Inflammatory macrophage treated with lipopolysaccharide for 4 hours (primary cell): ENCODE measurements at places on chromosomes 4 and X.

- no peak for DNase-seq
Measured at GRCh38 chrX:71253253-71254091, 468 bp downstream of the ZMYM3 start.

DNA sequence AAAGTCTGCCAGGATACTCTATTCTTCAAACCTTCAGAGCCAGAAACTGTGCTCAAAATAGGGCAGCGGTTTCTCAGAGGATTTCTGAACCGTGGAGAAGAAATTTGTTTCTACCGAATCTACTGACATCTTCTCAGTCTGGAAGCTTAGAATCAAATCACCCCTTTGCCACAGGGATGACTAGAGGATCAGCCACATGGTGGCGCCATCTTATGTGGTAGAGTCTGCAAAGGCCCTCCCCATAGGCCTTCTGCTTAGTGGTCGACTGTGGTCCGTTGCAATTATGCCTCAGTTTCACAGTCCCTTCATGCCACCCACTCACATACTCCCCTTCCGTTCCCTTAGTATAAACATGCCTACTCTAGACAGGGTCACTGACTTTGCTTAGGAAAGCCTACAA, 680.7 kb upstream of the SPANXN1 start:
- DNase-seq = no peak

DNA sequence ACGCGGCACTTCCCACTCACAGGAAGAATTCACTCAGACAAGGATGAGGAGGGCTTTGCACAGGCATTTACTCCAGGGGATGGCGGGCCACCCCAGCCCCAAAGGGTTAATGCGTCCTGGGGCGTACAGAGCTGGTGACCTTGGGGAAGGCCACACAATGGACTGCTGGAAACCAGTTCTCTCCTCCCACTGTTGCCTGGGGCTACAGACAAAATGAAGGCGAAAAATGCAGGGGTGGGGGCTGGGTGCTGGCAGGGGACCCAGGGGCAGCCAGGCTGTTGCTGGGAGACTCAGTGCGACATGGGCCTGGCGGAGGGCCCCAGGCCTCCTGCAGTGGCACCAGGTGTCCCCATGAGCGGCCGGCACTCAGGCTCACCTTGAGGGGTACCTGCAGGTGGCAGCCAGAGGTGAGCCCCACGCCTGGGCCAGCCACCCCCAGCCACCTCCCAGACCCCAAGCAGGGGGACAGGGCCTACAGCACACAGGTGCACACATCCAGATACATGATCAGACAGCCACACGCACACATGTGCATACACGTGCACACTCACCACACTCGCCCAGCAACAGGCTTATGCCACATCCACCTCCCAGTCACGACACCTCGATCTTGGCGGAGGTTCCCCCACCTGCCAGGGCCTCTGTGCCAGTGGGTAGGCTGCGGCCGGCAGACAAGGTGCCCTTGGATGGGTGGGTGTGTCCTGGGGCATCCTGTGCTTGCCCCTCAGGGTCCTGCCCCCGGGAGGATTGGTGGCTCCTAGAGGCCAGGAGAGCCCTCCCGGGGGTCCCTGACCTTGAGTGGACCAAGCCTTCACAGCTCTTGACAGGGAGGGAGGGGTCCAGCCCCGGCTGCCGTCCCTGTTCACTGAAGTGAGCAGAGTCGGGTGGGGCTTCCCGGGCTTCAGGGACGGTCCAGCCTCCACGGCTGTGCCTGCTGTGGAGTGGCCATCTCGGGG, 13.1 kb downstream of the NAT8L start:
- DNase-seq = no peak

- DNase-seq = peak; percentile 8
Measured at GRCh38 chr4:163048447-163048846, 118.2 kb downstream of the NAF1 start.

DNA sequence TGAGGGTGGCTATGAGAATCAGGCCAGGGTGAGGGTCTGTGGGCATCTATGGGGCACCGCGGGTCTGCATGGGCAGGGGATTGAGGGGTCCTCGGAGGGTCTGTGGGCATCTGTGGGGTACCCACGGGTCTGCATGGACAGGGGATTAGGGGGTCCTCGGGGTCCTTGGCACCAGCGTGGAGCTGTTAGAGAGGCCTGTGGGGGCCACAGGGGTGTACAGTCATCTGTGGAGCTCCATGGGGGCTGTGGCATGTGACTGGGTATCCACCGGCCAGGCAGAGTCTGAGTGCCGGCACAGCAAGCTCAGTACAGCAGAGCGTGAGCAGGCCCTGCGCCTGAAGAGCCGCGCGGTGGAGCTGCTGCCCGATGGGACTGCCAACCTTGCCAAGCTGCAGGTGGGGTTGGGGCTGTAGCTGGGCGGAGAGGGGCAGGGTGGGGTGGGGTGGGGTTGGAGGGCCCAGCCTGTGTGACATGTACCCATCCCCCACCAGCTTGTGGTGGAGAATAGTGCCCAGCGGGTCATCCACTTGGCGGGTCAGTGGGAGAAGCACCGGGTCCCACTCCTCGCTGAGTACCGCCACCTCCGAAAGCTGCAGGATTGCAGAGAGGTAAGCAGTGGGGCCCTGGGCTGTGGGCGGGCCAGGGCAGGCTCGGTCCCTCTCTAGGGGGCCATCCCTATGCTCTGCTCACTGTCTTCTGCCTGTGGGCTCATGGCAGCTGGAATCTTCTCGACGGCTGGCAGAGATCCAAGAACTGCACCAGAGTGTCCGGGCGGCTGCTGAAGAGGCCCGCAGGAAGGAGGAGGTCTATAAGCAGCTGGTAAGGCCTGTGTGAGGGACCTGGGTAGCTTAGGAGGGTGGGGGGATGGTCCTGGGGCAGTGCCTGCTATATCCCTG, 12.9 kb downstream of the CCDC22 start:
- DNase-seq = no peak

- DNase-seq = peak; percentile 80
Measured at GRCh38 chr4:82031376-82031927, 342.3 kb downstream of the HNRNPD start.

DNA sequence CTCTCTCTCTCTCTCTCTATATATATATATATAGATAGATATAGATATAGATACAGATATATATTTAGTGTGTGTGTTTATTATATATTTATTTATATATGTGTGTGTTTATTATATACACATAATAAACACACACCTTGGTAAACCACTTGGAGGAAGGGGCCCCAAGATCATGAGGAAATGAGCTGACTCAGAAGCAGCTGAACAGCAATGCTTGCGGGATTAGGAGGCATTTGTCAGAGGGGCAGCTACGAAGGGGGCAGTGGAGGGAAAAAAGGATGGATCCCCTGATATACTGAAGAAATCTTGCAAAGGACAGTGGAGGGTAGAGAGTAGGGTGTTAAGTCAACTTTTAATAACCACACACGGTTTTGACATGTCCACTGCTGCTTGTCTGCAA, 120.0 kb upstream of the SORBS2 start:
- no peak for DNase-seq

GRCh38 chrX:74924449-74925224, 615 bp downstream of the NEXMIF start:
- no peak for DNase-seq

DNA sequence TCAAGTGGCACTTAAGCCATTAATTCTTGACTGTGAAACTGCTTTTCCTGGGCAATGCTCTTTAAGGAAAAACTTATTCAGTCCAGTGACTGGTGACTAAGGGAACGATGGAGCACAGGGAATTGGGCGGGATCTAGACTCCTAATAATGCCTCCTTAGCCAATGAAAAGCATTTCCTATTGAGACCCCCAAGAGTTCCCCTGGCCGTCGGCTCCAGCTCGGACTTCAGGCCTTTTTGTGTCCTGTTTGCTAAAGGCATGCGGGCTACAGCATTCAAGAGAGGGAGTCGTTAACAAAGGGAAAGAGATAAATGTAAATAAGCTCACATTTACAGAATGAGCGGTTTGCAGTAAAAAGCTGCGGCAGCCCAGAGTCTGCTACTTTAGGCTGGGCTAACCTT, at the start of gene LPAR4:
TSS of gene LPAR4 (plus strand) at position 232 of the 400 bp plus-strand sequence. CDS start 7,150 bp downstream, outside the sequence.
- DNase-seq = no peak

- DNase-seq = no peak
Measured at GRCh38 chr4:174926958-174927357, 8.8 kb downstream of the ADAM29 start.

DNA sequence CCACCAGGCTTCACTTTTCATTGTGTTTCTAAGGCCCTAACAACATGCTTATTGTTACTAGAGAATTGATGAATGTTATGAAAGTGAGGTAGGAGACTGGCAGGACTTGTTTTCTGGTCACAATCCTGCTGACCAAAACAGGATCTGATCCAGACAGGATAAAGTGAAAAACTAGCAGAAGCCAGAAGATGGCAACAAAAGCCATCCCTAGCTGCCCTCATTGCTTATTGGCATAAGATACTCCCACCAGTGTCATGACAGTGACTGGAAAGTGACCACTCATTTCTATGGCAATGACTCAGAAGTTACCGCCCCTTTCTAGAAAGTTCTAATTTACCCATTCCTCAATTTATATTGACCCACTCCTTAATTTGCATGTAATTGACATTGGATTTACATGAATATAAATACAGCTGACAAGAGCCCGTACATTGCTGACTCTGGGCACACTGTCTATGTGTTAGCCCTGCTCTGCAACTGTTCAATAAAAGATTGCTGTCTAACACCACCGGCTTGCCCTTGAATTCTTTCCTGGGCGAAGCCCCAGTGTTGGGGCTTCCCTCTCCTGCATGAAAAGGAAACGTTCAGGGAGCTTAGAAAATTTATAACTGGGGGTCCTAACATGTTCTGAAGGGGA, 30.0 kb upstream of the FGG start:
- DNase-seq = no peak

DNA sequence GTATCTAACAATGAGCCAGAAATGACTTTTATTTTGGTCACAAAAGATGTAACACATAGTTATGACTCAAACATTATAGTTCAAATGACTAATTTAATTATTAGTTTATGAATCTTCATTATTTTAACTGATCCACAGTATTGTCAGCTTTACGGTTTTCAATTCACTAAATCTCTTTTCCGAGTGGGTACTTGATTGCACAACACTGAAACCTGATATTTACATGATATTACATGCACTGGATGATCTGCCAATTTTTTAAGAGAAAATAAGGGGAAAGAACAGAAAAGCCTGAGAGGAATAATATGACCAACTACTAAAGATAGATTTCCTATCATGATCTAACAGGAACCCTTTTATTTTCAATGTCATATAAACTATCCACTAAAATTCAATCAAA, 1446.0 kb downstream of the FSTL5 start:
- DNase-seq = no peak

DNA sequence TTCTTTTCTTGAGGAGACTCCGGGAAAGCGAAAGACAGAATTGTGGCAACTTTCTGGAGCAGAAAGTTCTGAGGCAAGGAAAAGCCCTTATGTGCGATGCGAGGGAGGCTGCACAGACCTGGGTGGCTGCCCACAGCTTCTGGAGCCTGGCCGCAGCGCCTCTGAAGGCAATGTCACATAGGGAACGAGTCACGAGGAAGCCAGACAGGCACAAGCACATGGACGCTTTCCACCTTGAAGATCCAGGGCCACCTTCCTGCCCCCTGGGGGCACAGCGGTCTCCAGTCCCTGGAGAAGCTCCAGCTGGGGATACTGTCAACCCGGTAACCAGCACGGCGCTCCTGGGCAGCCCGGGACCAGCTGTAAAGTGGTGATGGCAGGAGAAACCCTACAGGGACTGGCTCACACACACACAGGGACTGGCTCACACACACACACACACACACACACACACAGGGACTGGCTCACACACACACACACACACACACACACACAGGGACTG, 69.8 kb downstream of the MTNR1A start:
- DNase-seq = no peak

- no peak for DNase-seq
Measured at GRCh38 chrX:64338296-64338695, 57.0 kb downstream of the MTMR8 start.
